NCI-H69 (cell line): ENCODE measurements at places on chromosomes 13 and 19.

DNA sequence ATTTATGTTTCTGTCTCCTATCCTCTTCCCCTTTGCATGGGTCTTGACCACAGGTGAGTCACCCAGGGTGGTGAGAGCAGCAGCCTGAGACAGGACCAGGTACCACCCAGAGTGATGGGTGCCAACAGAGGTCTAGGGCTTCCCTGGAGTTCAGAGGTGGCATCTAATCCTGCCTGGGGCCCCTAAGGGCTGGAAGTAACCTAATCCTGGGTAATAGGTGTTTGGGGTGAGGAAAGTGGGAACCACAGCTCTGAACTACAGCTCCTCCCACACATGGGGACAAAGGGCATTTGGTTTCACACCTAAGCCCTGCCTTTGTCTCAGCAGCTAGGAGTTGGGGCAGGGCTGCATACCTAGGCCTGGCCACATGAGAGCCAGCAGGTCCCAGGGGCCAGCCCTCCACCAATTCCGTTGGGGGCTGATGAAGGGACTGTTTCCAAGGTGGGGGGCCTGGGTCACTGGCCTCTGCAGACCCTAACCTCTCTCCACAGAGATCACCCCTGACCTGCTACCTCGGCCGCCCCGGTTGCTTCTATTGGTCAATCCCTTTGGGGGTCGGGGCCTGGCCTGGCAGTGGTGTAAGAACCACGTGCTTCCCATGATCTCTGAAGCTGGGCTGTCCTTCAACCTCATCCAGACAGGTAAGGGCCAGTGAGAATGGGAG lies 8.0 kb downstream of the SPHK2 start:
- DNase-seq = no peak

GRCh38 chr19:33902802-33903488 lies 106.3 kb downstream of the KCTD15 start:
- peak; percentile 5 for DNase-seq

- DNase-seq = no peak
Measured at GRCh38 chr13:33197541-33197971, 88.0 kb downstream of the STARD13 start.

- DNase-seq = no peak
Measured at GRCh38 chr13:64765636-64766035, 2464.5 kb downstream of the PCDH9 start.

DNA sequence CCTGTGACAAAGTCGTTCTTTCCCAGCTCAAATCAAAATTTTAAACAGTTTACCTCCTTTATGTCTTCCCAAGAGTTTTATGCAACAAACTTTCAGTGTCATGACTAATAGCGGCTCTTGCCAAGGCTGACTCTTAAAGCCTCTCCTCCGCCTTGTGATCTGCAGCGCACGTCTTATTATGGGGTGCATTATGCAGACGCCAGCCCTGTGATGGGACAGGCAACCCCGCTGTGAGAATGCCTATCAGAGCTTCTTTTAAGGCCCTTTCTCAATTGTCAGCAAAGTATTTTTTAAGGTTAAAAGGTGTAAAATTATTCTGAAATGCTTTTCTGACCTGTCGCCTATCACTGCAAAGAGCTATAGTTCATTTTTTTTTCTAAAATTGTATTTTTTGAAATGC lies 152.8 kb downstream of the SOX1 start:
- no peak for DNase-seq

DNA sequence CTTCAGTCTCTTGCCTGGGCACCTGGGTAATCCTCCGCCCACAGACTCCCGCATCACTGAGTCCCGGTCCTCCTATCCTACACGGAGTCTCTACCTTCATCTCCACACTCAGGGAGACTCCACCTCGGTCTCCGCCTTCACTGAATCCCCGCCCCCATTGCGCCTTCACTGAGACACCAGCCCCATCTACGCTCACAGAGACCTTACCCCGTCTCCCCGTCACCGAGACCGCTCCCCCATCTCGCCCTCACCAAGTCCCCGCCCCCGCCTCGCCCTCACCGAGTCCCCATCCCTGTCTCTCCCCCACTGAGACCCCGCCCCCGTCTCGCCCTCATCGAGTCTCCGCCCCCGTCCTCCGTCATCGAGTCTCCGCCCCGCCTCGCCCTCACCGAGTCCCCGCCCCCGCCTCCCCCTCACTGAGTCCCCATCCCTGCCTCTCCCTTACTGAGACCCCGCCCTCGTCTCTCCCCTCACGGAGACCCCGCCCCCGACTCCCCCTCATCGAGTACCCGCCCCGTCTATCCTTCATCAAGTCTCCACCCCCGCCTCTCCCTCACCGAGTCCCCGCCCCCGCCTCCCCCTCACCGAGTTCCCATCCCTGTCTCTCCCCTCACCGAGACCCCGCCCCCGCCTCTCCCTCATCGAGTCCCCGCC lies 23.1 kb upstream of the ZNF846 start:
- DNase-seq = peak; percentile 88

DNA sequence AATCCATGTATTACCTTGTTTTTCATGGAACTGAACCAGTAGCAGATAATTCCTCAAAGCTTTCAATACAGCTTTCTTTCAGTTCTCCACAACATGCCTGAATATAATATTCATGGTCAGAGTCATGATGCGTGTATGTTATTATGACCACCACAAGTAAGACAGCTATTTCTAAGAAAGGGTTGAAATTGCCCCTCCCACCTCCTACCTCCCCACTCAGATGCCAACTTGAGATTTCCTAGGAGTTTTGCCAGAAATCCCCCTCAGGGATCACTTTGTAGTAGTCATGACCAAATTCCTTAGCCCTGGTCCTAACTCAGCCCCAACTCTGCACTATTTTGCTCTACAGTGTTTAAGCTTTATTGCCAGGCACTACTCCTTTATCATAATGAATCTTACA lies 69.9 kb upstream of the RAP2A start:
- DNase-seq = no peak

- no peak for DNase-seq
Measured at GRCh38 chr13:51229731-51230130, 7.5 kb downstream of the FAM124A start.

DNA sequence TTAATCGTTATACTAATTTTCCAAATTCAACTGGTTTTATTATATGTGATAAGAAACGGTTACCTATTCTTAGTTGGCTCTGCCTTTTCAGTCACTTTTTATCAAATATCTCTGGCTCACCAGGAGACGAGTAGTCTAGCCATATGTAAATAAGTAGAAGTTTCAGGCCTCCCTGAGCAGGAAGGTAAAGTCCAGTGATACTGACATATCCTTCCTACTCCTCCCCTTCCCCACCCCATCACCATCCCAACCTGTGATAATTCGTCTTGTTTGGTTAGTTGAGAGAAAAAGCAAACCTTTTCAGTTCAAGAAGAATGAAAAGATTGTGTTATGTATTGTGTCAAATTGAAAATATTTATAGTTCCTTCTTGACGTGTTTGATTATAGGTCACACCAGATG lies 53.9 kb downstream of the TM9SF2 start:
- no peak for DNase-seq

DNA sequence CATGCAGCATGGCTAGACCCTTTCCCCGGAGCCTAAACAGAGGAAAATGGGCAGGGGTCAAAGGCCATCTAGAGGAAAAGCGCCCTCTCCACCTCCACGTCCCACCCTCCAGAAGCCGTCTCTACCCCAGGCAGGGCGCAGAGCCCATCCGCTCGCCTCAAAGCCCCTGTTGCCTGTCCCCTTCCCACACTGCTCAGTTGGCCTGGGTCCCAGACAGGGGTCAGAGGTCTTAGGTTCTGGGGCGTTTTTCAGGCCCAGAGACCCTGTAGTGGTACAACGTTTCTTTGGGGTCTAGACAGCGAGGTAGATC lies 285 bp downstream of the TMEM143 start:
- no peak for DNase-seq

DNA sequence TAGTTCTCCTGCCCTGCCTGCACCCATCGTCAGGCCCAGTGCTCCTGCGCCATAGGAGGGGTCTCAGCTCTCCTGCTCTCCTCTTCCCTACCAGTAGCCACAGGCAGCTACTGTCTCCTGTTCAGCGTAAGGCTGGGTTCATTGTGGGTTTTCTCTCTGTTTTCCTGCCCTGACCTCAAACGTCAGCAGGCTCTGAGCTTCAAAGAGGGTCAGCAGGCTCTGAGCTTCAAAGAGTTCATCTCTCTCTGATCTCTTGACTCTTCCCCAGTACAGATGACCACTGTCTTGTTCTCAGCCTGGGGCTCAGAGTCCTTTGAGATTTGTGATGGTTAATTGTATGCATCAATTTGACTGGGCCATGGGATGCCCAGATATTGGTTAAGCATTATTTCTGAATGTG lies 4.6 kb upstream of the CPB2 start:
- DNase-seq = no peak
